ENCODE measurements at places on chromosomes 7 and 10.

DNA sequence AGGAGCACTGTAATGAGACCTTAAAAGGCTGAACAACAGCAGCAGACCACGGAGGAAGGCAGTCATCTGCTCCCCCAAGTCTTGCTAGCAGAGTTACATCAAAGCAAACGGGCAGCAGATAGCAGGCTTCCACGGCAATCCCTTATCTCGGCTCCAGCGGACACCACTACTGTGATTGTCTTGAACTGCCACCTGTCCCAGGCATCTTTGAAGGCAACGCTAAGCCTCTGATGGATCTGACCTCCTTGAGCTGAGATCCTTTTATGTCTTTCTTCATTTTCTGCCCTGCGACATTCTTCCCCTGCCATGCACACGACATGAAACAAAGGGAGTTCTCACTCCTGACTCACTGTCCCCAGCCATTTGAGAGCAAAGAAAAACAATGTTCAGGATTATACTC is 111.7 kb downstream of the GLI3 start:
- no peak for DNase-seq

GRCh38 chr10:124040451-124041188 is 52.8 kb downstream of the CHST15 start:
- peak; percentile 29 for DNase-seq

DNA sequence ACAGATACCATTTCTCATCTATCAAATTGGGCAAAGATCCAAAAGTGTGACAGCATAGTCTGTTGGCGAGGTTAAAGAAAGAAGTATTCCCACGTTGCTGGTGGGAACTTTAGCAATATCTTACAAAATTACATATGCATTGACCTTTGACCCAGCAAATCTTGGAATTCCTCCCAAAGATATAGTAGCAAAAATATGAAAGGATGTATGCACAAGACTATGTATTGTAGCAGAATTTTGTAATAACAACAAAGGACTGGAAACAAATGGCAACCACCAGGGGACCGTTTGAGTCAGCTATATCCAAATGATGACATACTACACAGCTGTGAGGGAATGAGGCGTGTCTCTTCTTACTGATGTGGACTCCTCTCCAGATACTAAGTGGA is 50.2 kb downstream of the KCNH2 start:
- peak; percentile 48 for DNase-seq

DNA sequence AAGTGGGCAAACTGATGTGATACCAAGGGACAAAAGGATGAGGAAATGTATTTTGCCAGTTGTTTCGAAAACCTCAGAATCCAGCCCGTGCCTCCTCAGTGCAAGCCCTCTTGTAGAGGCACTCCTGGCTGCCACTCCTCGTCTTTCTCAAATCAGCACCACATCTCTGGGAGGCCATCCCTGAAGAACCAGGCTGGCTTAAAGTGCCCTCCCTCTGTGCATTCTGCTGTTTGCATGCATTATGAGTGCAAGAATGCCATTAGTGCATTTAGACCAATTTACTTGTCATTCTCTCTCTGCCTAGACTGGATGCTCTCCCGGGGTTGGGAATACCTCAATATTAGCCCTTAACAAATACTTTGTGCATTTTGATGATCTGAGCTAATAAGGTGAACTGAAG is 19.9 kb upstream of the FAM180A start:
- DNase-seq, result no peak

DNA sequence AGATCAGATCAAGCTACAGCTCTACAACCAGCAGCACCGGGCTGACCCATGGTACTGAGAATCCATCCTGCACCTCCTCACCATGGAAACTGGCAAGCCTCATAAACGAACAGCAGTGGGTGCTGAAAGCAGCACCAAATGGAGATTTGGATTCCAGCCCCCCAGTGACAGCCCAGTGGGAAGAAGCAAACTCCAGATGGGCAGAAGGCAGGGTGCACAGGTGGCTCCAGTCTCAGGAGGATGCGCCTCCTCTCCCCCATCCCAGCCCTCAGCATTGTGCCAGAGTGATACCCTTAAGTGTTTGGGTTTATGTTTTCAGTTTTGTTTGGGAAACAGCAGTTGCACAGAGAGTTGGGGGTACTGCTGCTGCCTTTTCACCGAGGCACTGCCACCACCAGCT is 20.6 kb upstream of the SMO start:
- DNase-seq, result no peak

GRCh38 chr7:16260236-16260728 is 161.1 kb downstream of the CRPPA start:
- DNase-seq, result peak; percentile 68

DNA sequence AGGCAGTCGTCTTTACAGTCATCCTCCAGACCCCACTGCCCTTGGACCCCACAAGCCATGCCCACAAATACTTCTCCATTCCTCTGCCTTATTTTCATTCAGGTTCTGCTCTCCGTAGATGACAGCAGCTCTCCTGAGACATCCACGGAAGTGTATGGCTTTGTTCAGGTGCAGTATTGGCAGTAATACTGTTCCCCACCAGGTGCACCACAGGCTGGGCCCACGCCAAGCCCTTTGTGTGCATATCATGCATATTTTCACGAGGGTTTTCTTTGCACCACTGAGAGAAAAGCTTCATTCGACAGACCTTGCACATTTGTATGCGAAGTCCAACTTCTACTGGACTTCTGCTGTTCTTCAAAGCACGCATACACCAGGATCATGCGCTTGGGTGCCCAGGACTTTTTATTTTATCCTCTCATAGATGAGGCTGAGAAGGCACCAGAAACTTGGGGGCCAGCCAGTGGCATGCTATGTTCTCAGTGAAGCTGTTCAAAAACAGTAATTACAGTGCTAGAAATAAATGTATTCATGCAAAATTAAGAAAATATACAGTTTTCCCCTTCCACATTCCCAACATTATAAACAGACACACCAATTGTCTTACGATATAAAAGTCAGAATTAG is 37.8 kb upstream of the PITRM1 start:
- no peak for DNase-seq

DNA sequence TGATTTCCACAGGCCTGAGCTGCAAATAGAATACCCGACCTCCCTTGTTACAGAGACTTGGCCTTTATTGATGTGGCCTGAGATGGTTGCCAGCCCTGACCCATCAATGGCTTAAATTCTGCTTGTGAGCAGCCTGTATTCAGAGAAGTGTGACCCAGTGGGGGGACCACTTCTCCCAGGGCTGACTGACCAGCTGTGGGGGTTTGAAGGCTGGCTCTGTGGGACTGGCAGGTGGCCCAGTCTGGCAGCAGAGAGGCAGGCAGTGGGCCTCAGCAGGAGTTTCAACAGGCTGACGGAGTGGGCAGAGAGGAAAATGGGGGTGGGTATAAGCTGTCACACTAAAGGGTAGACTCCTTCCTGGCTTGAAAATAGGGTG is 12.2 kb upstream of the PPIF start:
- DNase-seq, result no peak

DNA sequence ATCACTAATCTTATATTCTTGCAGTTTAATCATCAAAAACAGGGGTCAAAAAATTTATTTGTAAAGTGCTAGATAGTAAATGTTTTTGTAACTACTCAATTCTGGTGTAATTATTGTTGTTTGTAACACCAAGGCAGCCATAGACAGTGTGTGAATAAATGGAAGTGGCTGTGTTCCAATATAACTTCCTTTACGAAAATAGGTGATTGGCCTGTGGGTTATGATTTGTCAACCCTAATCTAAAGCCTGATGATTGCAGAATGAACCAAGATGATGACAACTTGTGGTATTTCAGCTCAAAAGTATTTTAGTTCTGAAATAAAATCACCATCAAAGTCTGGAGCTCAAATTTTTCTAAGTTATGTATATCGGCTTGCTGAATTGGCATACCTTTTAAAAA is 34.4 kb upstream of the ETV1 start:
- no peak for DNase-seq

GRCh38 chr7:151141855-151142685 is 25.4 kb downstream of the GBX1 start:
- DNase-seq, result no peak

DNA sequence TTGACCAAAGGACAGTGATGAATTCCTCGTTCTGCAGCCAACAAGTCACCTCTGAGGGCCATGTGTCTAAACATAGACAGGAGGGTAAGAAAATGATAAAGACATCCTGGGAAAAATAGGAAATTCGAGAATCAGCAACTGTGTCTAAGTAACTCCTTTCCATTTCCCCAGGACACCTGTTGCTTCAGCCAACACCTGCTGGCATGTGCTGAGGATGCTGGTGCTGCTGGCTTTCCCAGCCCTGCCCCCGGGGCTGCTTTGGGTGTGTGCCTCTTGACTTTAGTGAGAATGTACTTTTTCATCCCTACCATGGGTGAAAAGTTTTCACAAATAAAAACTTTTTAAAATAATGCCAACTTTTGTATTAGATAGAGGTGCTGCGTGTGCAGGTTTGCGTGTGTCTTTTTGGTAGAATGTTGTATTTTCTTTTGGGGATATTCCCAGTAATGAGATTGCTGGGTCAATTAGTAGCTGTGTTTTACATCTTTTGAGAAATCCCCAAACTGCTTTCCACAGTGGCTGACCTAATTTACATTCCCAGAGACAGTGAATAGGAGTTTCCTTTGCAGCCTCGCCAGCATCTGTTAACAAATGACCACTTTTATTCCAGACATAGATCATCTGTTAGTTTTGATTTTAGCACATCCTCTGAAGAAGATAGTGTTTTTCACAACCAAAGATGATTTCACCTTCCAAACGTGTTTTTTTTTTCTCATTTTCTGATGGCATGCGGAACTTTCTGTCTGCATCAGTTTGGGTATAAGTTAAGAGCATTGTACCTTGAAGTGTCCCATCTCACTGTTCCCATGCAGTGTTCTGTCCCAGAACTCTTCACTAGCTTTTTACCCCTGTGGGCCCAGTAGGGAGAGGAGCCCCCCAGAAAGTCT is 104.2 kb upstream of the ACBD5 start:
- no peak for DNase-seq

DNA sequence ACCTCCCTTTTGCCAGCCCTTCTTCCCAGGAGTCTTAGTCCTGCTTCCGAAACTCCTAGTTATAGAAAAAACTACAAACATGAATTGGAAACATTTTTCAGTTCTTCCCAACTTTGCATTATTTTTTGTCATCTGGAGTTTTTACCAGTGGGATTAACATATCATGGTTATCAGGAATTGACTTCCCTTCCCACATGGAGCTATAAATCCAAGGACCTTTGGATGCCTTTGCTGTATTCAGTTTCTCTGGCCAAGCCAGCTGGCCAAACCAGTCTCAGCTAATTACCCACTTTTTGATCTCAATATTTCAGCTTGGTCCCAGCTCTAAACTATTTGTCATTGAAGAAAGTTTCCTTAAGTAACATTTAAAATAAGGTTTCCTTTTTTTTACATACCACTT is 570.6 kb downstream of the SORCS1 start:
- no peak for DNase-seq

GRCh38 chr10:65628493-65629139 is 1297.2 kb upstream of the LRRTM3 start:
- DNase-seq, result no peak

DNA sequence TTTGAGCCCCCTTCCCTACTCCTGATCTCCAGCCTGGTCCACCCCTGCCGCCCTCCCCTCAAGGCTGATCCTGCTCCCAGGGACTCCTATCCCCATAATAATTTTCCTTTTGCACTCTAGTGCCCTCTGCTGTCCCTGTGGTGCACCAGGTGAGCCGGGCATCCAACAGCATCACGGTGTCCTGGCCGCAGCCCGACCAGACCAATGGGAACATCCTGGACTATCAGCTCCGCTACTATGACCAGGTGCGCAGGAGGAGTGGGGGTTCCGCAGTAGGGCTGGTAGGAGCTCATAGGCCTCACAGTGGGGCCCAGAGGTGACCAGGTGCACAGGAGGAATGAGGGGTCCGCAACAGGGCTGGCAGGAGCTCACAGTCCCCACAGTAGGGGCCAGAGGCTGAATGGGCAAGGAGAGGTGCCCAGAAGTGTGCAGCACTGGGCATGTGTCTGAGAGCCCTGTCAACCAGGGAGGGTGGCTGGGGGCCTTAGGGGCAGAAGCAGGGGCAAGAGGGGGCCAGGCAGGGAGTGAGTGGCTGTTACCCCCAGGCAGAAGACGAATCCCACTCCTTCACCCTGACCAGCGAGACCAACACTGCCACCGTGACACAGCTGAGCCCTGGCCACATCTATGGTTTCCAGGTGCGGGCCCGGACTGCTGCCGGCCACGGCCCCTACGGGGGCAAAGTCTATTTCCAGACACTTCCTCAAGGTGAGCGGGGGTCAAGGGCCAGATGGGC is 11.7 kb downstream of the EPHB6 start:
- DNase-seq, result peak; percentile 37

DNA sequence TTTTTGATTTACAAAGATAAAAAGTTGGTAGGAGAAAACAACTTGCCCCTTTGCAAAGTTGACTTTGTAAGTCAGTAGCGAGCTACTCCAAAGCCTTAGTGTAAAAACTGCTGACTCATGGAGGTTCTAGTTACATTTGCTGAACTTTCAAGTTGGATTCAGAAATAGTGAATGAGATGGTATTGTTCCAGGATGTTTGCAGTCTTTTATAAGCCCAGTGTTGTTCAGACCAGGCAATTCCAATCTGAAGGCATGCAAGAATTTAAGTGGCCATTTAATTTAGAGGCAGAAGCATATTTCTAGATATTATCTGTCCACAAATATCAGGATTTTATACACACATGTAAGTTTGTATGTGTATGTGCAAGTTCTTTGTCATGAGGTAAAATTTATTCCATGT is 21.6 kb downstream of the TES start:
- DNase-seq, result peak; percentile 46

GRCh38 chr7:148799893-148800555 is 84.1 kb downstream of the EZH2 start:
- no peak for DNase-seq

- DNase-seq, result no peak
These were observed 65.9 kb downstream of the PAX2 start for GRCh38 chr10:100811261-100811660.

DNA sequence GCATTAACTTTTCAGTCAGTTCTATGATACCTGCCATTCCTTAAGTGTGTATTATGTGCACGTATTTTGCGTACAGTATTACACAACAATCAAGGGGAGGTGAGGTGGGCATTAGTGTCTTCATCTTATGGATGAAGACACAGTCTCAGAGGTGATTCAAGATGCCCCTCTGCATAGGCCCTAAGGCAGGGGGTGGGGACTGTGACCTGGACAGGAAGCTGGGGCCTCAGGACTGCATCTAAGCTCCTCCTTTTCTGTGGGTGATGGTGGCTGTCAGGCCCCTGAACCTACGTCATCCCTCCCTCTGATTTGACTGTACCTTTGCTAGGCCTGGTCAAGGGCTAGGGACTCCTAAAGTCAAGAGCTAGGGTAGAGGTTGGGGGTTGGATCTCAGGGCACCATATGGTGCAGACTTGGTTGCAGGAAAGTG is 38.9 kb downstream of the HK1 start:
- DNase-seq, result peak; percentile 94

- DNase-seq, result no peak
These were observed 258.5 kb downstream of the AGMO start for GRCh38 chr7:15303357-15303756.

- no peak for DNase-seq
These were observed 47.9 kb upstream of the FAM20C start for GRCh38 chr7:144454-144826.

- DNase-seq, result no peak
These were observed 374.7 kb downstream of the TCERG1L start for GRCh38 chr10:130936851-130937250.

All from OCI-M1 (cell line).